ENCODE measurements at places on chromosomes 5 and 9.

DNA sequence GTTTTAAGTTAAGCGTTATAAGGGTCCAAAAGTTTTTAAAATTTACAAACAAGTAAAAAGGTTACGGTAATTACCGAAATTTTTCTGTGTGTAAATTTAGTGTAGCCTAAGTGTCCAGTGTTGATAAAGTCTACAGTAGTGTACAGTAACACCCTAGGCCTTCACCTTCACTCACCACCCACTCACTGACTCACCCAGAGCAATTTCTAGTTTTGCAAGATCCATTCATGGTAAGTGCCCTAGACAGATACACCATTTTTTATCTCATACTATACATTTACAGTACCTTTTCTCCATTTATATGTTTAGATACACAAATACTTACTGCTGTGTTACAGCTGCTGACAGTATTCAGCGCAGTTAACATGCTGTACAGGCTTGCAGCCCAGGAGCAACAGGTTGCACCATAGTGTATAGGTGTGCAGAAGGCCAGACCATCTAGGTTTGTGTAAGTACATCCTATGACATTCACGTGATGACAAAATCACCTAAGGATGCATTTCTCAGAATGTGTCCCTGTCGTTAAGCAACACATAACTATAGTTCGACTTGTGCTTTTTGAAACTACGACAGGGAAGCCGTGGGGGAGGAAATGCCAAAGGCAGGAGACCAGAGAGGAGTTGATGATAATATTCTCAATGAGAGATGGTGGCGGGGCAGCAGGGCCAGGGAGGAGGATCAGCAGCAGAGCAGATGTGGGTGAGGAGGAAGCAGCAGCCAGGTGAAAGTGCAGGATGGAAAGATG lies 48.6 kb downstream of the PSMB7 start:
- DNase-seq, result no peak

- no peak for DNase-seq
These were observed 31.4 kb upstream of the ERGIC1 start for GRCh38 chr5:172802567-172803176.

- DNase-seq, result no peak
These were observed 51.5 kb downstream of the SHOC1 start for GRCh38 chr9:111743275-111743674.

- no peak for DNase-seq
These were observed 12.0 kb downstream of the PDGFRB start for GRCh38 chr5:150143350-150144245.

DNA sequence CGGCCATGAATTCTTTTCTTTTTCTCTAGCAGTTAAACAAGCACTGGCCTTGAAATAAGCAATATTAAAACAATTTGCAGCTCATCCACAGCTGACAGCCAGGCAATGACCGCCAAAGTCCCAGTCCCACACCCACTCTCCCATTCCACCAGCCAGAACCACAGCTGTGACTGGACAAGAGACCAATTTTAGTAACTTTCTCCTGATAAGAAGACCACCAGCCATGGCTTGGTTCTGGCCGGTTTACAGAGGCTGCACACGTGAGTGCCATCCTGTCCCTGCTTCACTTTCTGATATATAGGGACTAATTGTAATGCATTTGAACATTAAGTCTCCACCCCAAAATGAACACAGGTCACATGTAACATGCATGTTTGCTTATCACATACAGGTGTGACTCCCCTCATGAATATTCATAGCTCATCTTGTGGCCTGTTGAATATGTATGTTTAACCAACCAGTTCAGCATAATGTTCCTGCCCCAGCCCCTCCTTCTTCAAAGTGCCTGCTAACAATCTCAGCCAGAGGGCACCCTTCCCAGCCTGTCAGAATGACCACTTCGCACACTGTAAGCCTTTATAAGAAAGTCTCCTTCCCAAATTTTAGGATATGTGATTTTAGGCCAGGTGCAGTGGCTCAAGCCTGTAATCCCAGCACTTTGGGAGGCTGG lies 23.9 kb upstream of the FANCC start:
- DNase-seq, result no peak

- DNase-seq, result no peak
These were observed 45.9 kb upstream of the RPL26L1 start for GRCh38 chr5:172913117-172913850.

GRCh38 chr5:14219800-14220512 lies 76.8 kb downstream of the TRIO start:
- no peak for DNase-seq

GRCh38 chr5:173496129-173496882 lies 120.1 kb downstream of the BOD1 start:
- no peak for DNase-seq

DNA sequence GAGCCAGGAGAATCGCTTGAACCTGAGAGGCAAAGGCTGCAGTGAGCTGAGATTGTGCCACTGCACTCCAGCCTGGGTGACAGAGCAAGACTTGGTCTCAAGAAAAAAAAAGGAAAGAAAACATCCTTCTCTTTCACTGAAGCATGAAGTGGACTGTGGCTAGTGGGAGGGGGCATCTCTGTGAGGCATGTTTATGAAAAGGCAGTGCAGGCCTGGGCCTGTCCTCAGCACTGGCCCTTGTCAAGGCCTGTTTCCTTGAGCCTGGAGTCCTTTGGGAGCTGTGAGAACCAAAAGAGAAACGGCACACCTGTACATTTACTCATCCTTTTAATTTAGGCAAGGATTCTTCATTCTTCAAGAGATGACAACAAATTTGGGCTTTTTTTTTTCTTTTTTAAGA lies 18.3 kb upstream of the FUBP3 start:
- DNase-seq, result no peak

- DNase-seq, result no peak
These were observed 338.4 kb downstream of the DNAH5 start for GRCh38 chr5:13606051-13606450.

GRCh38 chr5:155786108-155786507 lies 540.9 kb upstream of the SGCD start:
- DNase-seq, result no peak

GRCh38 chr5:179905161-179905560 lies 2.5 kb downstream of the TBC1D9B start:
- DNase-seq, result no peak

- peak; percentile 92 for DNase-seq
These were observed 1.0 kb upstream of the ACSL6 start for GRCh38 chr5:132012371-132013005.

- no peak for DNase-seq
These were observed 141.5 kb downstream of the RMI1 start for GRCh38 chr9:84121991-84122523.

DNA sequence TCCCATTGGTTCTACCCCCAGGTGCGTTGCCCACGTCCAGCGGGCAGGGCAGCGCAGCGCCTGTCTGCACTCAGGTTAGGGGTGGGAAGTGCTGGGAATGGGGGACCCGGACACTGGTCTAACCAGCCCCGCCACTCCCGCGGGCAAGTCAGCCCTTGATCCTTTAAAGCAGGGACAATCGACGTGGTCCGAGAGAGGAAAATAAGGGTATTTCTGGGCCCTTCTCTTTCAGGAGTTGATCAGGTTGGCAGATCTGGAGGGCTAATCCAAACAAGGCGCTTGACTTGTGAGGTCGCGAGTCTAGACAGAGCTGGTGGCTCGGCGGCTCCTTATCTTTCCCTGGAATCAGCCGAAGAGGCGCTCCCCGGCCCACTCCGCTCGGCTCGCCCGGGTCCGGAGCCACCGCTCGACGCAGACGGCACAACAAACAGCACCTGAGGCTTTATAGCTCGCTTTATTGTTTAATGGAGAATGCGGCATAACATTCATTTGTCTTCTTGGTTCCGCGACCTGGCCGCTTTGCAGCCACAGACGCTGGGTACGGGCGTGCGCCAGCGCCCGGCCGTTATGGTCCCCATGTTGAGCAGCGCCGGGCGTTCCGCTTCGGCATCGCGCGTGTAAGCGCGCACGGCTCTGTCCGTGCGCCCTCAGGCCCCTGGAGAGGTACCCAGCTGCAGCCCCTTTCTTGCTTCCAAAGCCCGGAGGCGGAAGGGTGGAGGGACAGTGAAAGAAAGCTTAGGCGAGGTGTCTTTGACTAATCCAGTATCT lies 15.8 kb downstream of the ISL1 start:
- DNase-seq, result peak; percentile 52

DNA sequence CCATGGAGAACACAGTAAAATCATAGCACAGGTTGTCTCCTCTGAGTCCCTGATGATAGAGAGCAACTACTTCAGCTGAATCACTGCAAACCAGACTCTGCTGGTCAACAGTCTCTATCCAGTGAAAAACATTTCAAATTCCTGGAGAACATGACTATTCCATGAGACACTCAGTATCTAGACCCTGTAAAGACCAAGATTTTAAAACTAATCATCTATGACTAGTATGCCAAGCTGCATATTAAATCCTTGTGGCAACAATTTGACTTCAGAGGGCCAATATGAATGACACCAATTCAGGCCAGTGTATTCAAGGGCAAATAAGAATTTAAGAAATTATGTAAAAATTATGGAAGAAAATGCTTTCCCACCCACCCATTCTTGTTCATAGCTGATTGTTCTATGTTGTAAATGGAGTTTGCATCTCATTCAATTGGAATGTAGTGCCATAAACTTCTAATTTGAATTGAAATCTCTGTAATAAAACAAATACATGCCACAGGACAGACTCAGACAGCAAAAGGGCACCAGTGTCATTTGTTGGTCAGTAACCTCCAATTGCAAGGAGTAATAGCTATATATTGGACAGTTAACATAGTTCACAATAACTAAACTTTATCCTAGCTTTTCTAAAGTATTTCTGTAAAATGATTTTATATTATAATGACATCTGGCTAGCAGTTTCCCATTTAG lies 80.1 kb upstream of the LPAR1 start:
- DNase-seq, result no peak

GRCh38 chr5:59449905-59450644 lies 443.5 kb downstream of the PDE4D start:
- DNase-seq, result no peak

DNA sequence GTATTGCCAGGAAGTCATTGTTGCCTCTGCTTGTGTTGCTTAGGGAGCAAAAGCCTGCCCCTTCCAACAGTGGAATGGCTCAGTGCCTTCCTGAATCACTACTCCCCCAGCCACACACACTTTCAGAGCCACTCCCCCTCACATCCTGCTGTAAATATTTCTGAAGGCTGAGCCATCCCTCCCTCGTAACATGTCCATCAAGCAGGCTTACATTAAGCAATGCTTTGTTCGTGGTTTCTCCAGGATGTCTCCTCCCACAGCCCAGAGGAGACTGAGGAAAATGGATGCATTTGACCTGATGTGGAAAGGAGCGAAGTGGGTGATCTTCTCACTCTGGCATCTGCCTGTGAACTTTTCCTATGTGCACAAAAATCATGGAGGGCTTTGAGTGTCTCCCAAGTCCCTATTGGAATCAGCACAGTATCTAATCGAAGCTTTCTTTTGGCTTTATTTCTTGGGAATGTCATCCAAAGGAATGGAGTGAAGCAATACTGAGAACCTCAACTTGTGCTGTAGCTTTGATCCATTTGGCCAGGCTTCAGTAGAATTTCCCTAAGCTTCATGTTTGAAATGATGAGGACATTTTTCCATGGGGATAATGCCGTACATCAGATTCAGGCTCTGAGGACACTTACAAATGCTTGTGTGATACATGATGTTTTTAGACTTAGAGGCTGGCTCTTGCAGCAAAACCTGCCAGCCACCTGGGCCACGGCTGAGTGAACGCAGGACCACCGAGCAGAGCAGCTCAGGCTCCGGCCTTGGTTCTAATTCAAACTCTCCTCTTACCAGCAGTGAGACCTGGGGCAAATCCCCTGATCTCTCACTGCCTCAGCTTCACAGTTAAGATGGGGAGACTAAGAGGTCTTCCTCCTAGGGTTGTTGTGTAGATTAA lies 389.1 kb downstream of the ENC1 start:
- DNase-seq, result peak; percentile 39
